ENCODE measurements at places on chromosomes 16 and 17.
A peak's percentile ranks its signal among the peaks of the same experiment; 100 is the strongest.

DNA sequence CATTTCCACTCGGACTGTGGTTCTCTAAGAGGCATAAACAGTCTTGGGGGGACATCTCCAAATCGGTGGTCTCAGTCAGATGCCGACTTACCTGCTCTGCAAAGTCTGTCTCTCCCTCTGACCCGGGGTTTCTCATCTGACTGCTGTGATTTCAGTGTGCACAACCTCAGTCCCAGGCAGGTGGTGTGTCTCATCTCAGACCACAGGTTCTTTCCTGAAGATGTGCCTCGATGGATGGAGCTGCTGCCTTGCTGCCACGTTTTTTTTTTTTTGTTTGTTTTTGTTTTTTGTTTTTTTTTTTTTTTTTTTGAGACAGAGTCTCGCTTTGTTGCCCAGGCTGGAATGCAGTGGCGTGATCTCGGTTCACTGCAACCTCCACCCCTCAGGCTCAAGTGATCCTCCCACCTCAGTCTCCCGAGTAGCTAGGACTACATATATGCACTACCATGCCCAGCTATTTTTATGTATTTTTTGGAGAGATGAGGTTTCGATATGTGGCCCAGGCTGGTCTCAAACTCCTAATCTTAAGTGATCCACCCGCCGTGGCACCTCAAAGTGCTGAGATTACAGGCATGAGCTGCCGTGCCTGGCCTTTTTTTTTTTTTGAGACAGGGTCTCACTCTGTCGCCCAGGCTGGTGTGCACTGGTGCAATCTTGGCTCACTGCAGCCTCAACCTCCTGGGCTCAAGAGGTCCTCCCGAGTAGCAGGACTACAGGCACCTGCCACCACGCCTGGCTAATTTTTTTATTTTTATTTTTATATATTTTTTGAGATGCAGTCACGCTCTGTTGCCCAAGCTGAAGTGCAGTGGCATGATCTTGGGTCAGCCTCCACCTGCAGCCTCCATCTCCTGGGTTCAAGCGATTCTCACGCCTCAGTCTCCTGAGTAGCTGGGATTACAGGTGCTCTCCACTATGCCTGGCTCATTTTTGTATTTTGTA lies 15.4 kb downstream of the SPIRE2 start:
- no peak for DNase-seq

DNA sequence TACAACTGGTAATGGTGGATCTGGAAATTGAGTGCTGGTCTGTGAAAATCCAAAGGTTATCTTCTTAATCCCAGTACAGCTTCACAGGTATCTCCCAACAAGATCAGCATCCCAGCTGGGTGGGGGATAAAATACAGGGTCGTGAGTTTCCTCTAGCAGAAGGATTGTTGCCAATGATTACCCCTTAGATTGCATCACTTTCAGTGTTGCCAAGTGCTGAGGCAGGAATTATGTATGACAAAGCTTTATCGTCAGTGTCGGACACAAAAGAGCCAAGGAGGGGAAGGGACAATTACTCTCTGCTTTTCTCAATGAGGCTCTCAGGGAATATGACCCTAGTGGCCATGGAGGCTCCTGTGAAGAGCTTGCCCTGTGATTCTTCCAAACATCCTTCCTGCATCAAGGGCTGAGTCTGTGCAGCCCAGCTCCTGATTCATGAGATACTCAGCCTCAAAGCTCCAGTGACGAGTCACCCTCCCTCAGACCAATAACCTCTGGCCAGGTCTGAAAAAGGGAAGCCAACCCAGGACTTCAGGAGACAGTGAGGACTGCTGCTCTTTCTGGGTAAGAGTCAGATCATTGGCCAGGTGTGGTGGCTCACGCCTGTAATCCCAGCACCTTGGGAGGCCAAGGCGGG lies 15.0 kb downstream of the OR1F1 start:
- no peak for DNase-seq

DNA sequence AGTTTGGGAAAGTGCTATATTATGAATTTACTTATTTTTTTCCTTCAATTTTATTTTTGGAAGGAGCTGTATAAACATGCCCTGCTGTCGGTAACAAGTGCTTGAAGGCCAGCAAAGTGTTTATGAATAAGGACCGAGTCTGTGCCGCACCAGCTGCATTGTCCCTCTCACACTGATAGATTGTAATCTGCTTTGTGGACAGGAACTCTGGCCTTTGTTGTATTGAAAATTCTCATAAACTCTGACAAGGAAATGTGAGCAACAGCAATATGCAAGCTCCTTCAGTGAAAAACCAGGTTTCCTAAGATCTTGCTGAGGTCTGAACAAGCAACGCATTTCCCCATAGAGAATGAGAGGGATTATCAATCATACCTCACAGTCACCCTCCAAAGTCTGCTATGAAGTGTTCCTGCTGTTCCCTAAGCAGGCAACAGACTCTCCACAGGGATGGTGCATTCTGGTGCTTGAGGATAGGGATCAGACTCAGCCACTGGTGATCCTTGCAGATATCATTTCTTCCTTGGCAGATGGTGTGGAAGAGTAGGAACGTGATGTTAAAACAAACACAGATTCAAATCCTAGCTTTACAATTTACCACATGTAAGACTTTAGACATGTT lies 109.6 kb downstream of the KCNJ2 start:
- no peak for DNase-seq

GRCh38 chr17:77451245-77451893 lies 310.6 kb downstream of the SEC14L1 start:
- peak; percentile 68 for DNase-seq

DNA sequence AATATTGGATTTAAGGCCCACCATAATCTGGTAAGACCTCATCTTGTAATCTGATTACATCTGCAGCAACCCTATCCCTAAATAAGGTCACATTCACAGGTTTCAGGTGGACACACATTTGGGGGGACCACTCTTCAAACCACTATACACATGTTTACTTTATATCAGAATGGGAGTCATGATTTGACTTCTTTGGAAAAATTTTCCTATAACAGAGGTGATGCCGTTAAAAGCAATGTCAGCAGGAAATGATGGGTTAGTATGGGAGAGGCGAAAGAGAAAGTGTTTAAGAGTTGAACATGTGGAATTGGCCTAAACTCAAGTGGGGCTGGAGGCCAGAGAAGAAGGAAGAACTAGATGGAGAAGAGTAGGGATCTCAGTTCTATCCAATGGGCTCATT lies 281.7 kb upstream of the ERCC4 start:
- DNase-seq = no peak

DNA sequence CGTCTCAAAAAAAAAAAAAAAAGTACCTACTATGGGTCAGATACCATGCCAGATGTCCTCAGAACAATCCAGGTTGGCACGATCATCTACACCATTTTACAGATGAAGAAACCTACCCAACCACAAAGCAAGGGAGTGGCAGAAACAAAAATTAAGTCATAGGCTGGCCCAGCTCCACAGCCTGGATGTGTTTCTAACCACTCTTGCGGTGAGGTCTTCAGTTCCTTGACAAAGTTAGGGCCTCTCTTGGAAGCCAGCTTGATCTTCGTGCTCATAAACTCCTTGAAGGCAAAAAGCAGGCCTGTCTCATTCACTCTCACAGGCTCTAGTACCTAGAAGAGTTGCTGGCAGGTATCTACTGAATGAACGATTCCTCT lies 6.2 kb downstream of the GGA2 start:
- peak; percentile 19 for DNase-seq

GRCh38 chr17:29718446-29719039 lies 95.8 kb upstream of the CORO6 start:
- DNase-seq = no peak

DNA sequence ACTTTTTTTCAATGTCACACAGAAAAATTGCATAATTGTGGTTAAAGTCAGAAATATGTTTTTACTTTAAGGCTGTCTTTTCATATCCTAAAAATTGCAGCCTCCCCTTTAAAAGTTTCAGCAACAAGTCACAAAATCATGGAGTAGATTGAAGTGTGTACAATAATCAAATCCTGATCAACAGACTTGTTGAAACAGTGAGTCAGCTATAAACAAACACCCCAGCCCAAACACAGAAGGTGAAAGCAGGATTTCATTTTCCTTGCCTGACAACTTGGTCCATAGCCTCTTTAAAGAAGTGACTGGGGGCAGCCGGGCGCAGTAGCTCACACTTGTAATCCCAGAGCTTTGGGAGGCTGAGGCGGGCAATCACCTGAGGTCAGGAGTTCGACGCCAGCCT lies 59.9 kb downstream of the WNT3 start:
- DNase-seq = no peak

DNA sequence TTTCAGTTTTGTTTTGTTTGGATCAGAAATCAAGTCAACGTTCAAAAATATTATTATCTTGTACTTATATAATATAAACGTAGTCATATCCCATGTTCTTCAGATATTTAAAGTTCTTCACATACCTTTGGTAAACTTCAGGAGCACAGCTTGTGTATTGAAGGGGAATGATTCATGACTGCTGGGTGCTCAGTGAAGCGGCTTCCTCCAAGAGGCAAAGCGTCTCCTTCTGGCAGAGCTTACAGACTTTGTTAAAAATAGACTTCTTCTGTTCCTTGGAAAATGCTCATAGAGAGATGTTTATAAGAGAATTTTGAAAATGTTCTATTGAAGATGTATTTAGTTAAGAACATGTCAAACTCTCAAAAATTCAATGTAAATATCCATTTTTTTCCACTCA lies 155.6 kb upstream of the CNTNAP4 start:
- no peak for DNase-seq

DNA sequence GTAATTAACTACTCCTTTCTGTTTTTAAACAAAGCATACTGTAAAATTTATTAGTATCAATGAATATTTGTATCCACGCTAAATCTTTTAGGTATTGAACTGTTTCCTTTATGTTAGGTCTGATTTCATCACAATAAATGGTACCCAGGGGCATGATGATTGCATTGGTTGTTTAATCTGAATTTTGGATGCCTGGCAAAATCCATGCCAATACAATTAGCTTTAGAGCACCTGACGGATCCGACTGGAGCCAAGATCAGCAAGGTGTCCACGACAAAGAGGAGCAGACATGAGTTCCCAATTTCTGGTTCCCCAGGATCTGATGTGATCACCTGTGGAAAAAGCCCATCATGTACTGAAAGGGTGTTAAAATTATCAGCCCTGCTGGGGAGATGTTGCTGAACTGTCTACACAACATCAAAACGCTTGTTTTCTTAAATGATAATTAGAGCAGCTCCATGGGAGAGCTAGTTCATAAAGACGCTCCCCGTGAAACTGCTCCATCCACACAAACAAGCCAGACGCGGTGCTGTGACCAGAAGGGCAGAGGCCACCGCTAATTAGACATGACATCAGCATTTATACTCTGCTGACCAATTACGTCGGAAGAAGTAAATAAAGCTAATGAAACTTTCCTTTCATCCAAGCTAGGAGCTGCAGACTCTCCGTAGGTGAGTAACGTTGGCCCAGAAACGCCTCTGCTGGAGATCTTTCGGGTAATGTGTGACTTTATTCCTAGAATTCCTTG lies 151.7 kb downstream of the CPPED1 start:
- no peak for DNase-seq

GRCh38 chr17:73358668-73359067 lies 46.9 kb upstream of the CDC42EP4 start:
- no peak for DNase-seq

DNA sequence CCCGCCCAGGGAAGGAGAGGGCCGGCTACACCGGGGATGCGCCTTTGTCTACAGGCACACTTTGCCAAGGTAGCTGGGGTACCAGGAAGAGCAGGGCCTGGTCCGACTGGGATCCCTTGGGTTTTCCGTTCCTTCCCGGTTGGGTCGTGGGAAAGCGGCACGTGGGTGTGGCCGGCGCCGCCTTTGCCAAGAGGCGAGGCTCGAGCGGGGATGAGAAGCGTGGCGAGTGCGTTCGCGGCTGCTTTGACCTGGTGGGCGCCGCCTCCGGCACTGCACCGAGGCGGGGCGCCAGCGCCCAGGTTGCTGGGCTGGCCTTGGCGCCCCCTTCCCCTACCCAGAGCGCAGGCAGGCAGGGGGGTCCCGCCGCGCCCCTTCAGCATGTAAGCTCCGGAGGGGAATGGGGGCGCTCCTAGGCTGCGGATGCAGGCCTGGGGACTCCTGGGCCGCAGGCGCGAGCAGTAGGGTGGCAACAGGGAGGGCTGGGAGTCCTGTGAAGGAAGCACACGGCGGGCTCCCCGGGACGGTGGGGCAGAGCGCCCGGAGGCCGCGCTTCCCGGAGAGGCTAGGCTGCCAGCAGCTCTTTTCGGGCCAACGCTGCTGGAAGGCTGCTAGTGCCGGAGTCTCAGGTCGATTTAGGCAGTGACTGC lies 2.0 kb downstream of the HAS3 start:
- no peak for DNase-seq

- DNase-seq = no peak
Measured at GRCh38 chr17:78359321-78359996, 418 bp downstream of the SOCS3 start.

DNA sequence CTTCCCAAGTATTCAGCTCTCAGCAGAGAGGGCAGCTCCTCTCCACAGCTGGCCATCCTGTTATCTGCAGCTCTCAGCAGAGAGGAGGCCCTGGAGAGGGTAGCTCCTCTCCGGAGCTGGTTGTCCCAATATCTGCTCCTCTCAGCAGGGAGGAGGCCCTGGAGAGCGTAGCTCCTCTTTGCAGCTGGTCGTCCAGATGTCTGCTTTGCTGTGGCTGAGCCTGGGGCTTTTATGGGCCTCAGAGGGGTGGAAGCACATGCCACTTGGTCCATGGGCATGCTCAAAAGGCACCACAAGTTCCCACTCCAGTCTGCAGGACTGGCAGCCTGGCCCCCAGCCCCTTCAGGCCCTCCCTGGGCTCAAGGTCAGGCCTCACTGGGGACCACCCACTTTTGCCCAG lies 314.3 kb downstream of the KCNJ2 start:
- DNase-seq = no peak

DNA sequence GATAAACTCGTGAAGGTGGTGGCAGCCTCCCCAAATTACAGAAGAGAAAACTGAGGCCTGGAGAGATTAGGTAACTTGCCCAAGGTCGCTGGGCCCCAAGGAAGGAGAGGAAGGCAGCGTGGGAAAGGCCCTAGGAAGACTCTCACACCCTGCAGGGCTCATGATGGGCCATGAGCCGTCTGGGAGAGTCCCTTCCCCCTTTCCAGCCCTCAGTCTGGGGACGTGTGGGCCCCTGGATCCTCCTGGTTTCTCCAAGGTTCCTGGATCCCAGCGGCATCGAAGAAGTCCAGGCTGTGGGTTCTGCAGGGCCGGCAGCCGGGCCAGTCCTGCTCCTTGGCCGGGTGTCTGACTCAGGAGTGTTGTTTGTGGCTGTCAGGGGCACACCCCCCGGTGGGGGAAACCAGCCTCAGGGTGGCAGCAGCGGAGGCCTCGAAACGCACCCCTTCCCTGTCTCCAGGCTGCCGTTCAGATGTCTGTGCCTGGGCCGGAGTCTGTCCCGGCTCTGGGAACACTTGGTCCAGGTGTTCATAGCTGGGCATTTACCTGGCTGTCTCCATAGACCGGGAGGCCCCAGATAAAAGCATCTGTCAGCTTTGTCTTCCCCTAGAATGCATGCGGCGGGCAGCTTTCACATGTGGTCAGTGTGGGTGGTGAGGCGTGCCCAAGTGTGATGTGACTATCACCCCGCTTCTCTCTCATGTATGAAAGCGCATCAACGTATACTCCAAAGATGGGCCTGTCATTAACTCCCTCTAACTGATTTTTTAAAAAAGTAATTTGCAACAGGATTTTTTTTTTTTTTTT lies 3.7 kb upstream of the RAP1GAP2 start:
- peak; percentile 72 for DNase-seq

GRCh38 chr16:89658221-89658879 lies 714 bp downstream of the SPATA33 start:
- no peak for DNase-seq

- peak; percentile 15 for DNase-seq
Measured at GRCh38 chr16:67053767-67054334, 24.9 kb downstream of the CBFB start.

Data from CD4-positive, alpha-beta T cell treated with Interleukin-12 subunit alpha and Interleukin-12 subunit beta, for 1 hour (primary cell).